ENCODE measurements at places on chromosomes 3 and 15.

DNA sequence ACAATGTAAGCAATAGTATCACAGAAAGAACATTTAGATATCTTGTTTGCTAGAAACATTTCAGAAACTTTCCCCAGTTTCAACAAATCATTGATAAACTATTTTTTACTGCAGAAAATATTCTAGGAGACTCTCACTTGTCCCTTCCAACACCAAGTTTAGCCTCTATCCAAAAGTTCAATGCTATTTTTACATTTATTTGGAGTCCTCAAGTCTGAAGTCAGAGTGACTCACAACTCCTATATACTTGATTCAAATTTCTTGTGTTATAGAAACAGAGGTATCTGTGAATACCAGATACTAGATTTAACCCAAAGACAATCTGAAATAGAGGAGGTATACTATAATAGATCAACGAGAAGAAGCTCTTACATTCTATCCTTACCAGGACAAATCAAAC, 49.6 kb downstream of the RFX7 start:
- no peak for DNase-seq

GRCh38 chr3:128322030-128323022, 144.4 kb downstream of the DNAJB8 start:
- DNase-seq = peak; percentile 68

DNA sequence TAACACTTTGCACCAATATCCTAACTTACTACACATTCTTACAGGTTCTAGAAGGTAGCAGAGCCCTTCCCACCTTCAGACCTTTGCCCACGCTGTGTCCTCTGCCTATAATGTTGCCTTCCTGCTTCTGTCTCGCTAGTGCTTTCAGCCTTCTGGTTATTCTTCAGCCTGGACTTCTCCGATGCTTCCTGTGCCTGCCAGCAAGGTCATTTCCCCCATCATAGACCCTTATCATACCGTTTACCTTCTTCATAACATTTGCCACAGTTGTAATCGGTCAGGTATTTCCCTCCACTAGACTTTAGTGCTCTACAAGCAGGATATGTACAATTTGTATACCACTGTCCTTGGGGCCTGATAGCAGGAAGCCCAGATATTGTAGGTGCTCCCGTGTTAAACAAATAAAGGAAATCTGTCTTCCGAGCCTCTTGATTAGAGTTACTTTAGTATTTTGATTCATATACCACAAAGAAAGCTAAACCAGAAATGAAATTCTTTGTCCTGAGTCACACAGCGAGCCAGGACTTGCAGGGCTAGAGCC, 35.8 kb upstream of the CMTM7 start:
- DNase-seq = no peak

DNA sequence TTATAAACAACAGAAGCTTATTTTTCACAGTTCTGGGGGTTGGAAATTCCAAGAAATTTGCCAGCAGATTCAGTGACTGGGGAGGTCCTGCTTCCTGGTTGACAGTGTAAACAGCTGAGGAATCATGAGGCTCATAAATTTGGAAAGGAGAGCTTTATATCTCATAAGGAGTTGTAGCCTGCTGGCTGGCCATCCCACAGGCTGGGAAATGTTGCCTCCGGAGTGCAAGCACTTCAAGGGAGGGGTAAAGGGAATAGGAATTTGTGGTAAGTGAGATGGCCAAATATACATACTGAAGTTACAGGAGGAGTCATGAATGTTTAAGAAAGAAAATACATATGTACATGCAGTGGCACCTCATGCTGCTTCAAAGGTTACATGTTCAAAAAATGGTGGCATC, 217.2 kb upstream of the CBLB start:
- no peak for DNase-seq

DNA sequence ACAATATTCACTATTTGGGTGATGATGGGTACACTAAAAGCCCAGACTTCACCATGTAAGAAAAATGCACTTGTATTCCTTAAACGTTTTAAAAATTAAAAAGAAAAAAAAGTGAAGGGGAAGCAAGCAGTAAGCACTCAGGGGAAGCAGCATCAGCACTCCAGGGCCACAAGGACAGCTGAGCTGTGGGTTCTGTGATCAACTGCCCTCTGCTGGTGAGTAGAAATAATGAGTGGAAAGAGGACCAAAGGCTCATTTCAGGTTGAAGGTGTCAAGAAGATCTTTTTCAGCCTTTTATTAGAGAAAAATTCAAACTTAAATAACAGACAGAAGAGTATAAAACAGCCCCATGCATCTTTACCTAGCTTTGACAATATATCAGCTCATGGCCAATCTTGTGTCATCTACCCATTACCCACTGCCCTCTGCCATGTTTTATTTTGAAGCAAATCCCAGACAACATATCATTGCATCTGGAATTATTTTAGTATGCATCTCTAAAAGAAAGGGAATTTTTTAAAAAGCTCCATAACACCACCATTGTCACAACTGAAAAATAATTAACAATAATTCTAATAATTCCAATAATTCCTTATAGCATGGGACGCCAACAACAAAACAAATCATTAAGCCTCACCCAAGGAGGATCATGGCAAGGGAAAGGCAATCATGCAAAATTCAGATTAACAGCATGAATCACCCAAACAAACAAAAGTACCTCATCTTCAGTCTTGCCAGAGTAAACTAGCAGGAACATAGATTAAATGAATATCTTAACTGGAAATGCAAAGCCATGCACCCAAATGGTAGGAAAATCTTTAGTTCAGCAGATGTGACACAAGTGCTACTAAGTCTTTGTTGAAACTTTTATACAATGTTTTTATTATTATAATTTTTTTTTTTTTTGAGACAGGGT, 42.5 kb downstream of the TAMM41 start:
- DNase-seq = peak; percentile 78

DNA sequence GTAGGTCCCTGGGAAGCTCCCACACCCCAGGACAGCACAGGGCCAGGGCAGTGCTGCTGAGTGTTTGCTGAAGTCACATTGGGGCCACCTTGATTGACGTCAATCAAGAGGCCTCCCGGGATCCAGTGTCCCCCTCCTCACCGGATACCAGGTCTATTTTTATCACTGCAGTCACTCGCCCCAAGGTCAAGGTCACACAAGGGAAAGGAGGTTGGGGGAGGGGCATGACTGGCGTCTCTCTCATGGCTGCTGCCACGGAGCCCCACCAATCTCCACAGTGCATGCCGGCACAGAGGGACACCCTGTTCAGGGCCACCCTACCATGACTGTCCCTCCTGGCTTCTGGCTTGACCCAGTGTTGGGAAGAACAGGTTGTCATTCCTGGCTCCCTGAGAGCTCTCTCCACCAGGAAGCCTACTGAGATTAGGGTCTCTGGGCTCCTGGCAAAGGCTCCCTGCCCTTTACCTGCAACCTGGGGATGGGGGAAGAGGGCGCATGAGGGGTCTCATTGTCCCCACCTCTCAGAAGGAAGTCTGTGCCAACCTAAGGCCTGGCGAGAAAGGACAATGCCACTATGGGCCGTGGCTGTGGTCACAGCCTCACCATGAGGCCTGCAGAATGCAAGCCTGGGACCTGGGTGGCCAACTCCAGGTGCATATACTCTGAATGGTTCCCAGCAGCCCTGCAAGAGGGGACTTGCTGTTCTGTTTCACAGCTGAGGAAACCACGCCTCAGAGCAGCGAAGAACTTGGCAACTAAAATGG, 1.5 kb downstream of the MYL3 start:
- DNase-seq = no peak

All from cardiac fibroblast (primary cell).